Fibroblast of skin of right quadriceps (primary cell): ENCODE measurements at places on chromosomes 7 and 10.

- DNase-seq = peak; percentile 89
Observed at GRCh38 chr10:4519658-4520402, 306.2 kb upstream of the AKR1E2 start.

DNA sequence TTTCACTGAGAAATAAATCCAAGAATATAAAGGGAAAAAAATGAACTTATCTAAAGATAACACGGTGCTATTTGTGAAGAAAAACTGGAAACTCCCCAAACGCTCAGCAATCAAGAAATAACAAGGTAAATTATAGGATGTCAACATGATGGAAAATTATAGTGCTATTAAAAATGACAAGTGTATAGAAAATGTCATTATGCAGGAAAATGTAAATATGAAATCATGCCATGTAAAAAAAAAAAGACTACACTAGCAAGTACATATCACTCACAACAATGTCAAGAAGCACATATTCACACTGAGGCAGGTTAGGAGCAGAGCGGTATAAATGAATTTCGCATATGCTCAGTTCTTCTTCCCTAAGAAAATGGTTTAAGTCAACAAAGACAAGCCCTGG lies 27.7 kb downstream of the KLRG2 start:
- no peak for DNase-seq

DNA sequence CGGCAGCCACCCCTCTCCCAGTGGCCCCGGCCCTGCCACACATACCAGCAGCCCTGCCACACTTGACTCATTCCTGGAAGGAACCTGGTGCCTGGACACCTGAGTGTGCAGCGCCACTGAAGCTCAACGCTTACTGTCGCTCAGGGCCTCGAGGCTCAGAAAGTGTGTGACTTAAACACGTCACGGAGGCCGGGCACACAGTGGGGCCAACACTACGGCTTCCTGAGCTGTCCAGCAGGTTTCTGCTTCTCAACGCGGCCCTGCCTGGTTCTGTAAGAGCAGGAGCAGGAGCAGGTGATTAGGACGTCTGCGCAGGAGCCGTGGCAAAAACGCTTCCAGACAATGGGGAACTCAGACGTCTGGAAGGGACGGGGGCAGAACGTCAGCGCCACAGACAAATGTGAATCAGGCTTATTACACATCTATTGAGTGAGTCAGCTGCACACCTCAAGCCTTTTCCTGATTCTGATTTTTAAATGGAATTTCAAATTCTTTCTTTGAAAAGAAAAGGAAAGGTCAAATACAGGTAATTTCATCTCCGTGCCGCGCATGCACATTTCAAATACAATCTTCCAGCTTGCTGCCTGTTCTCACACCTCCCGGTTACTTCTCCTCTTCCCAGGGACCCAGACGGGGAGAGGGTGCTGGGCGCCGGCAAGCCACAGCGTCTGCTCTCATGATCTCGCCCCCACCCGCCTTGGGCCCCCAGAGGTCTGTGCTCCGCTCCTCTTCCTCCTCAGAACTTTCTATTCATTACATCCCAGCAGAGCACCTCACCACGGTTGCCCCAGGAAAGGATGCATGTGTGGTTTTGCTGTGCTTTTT lies 66.6 kb downstream of the ADARB2 start:
- DNase-seq = no peak

DNA sequence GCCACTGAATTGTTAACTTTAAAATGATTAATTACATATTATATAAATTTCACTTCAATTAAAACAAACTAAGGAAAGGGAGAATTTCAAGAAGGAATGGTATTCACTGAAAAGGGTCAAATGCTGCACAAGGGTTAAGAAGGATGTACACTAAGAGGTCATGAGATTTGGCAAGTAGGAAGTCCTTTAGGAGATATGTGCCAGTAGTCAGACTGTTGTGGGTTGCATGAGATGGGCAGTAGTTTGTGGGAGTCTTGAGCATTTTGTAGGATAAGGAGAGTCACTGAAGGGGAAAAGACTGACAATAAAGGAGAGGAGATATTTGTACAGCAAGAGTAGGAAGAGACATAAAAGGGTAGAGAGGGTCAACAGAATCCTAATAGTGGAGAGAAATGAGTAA lies 12.4 kb upstream of the PTPN12 start:
- DNase-seq = no peak

DNA sequence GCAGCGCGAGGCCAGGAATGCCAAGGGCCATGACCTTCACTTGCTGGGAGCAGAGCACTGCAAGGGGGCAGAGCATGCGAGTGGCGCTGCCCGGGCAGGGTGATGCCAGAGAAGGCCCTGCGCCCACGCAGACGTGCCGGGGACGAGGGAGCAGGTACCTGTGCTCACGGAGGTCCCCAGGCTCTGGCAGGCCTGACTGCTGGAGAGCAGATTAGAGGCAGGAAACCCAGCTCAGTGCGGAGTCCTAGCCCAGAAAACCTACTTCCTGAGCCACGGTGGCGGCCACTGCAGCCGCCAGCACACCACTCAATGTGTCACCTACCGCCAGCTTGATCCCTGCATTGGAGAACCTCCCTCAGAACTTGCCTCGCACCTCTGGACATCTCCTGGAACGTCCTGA lies 148.4 kb downstream of the MAD1L1 start:
- no peak for DNase-seq

GRCh38 chr10:103415581-103415980 lies 19.2 kb downstream of the PDCD11 start:
- DNase-seq = no peak

GRCh38 chr10:84201244-84201606 lies 6.9 kb downstream of the CDHR1 start:
- DNase-seq = no peak

DNA sequence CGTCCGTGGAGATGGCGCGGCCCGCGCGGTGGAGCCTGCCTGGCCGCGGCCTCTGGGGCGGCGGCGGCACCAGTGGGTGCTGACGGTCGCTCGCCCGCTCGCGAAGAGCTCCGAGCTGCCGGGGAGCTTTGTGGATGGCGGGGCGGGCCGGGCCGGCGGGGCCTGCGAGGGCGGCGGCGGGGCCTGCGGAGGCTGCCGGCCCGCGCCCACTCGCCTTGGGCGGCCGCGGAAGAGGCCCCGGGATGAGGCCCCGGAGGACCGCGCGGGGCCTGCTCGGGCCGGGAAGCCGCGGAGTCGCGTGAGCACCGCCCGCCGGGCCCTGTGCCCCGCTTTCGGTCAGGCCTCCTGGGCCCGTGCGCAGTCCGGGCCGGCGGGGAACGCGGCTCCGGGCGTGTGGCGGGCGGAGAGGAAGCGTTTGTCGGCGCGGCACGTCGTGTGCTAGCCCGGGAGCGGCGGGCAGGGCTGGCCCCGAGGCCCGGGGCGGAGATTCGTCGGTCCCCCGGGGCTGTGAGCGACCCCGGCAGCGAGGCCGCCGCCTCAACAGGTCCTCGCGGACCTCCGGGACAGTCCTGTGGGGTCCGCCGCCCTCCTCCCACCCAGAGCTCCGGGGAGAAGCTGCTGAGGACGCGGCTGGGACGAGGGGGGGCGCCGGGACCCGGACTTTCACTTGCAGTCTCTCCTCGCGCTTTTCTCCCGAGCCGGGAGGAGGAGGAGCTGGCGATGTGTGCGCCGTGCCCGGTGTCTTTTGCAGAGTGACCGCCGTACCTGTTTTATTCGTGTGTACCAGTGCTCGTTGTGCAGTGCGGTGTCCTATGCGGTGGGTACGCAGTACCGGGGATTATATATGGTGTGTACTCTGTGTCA lies 578 bp downstream of the ZMYND11 start:
- DNase-seq = peak; percentile 55

- peak; percentile 55 for DNase-seq
Observed at GRCh38 chr10:114925587-114926586, 12.1 kb upstream of the TRUB1 start.

DNA sequence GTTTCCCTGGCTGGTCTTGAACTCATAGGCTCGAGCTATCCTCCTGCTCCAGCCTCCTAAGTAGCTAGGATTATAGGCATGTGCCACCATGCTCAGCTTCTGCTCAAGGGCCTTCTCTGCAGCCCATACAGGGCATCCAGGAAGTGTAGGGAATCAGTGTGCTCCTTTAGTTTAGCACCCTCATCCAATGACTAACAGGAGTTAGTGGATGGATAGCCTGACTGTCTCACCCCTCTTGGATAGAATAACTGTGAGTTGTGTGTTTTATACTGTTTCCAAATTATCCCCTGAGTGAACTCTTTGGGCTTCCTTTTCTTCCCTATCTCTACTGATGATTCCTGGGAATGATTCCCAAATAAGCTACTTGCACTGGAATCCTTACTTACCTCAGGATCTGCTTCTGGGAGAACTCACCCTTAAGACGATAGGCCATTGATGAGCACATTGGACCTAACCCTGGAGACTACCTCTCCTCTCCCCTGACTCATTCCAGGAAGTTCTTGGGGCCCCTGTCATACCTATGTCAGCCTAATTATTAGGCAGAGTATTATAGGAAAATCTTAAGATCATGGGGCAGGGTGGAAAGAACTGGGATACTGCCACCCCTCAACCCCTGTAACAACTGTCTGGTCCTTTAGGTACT lies 18.5 kb downstream of the STRIP2 start:
- DNase-seq = no peak

DNA sequence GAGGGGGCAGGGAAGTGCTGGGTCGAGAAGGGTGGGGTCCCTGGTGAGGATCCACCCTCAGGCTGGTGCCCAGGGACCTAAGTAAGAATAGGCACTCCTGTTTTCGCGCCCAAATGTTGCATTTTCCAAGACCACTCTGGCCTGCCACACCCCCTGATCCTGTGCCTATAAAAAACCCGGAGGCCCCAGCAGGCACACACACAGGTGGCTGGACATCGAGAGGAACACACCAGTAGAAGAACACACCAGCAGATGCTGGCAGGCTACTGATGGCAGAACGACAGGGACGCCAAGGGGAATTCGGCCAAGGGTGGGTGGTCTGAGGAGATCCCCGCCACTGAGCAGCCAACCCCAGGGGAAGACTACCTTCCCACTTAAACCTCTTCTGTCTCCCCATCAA lies 633.9 kb upstream of the POT1 start:
- no peak for DNase-seq

GRCh38 chr10:90378524-90379076 lies 479.2 kb downstream of the HTR7 start:
- DNase-seq = peak; percentile 86

DNA sequence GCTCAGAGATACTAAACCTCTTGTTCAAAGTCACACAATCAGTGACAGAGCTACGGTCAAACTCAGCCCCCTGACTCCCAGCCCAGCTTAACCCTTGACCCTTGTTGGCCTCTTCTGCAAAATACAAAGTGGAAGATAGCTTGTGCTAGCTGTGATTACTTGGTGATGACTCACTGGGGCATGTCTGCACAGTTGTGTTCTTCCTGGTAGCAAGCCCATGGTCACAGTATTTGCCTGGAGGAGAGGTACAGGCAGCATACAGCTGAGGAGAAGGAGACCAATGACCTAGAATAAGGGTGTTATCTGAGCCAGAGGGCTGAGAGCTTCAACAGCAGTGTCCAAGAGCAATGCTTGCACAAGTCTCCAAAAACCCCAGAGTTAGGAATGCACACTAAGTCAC lies 5.7 kb upstream of the HSPA12A start:
- DNase-seq = peak; percentile 29

DNA sequence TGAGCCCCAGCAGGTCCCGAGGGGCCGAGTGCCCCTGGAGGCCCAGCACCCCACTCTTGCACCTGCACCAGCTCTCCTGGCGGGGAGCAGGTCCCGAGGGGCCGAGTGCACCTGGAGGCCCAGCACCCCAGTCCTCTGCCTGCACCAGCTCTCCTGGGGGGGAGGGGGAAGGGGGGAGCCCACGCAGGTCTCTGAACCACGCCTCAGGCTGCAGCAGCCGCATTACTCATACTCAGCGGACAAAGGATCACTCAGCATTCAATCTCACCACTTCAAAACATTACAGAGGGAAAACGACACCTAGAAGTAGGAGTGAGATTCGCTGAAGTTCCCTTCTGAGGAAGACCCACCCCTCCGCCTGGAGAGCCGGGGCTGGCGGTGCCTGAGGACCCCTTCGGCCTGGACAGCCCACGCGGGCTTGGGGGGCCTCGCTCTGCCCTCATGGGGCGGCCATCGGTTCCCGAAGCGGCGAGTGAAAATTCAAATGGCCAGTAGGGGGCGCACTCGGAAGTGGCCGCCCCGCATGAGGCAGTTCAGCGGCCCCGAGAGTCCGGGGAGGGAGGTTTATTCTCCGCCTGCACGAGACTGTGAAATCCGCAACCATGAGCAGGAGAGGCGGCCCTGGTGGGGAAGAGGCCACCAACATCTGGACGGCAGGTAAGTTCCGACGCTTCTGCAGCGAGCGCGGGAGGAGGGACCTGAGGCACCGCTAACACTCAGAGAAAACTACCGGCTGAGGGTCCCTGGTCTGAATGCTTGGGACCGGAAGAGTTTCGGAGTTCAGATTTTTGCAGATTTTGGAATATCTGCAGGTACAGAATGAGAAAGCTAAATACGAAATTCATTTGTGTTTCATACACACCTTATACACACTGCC lies 1.1 kb upstream of the GPER1 start:
- DNase-seq = peak; percentile 49

DNA sequence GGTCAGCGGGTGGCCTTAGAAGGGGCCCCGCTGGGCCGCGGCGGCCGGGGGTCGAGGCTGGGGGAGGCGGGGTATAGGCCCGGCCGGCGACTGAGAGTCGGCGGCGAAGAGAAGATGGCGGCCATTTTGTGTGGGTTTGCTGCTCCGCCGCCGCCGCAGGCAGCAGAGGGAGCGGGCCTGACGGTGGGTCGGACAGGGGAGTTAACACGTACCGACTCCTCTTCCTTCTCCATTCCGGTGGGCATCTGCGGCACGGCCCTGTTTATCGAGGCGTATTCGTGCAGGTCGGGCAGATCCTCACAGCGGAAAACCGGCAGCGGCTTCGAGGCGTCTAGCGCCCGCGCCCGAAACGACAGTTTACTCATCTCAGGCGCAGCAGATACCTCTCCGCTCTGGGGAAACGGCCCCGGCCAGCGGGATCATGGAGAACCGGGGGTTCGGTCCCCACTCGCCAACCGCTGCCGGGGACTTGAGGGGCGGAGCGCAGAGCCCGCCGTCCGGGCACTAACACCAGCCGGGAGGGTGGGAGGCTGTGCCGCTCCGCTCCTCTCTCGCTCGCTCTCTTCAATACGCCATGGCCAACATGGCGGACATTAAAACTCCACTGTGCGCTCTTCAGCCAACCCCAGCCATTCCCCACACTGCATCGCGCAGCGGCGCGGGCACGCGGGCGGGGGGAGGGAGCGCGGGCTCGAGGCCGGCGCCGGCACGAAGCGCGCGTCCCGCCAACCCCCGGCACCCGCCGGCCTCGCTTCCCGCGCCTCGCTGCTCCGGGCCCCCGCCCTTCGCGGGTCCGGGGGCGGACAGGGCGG lies at the start of gene EPC1:
TSS of gene EPC1 (minus strand) at position 608 of the 812 bp plus-strand sequence. CDS start at position 365, 243 bp downstream.
- peak; percentile 91 for DNase-seq

DNA sequence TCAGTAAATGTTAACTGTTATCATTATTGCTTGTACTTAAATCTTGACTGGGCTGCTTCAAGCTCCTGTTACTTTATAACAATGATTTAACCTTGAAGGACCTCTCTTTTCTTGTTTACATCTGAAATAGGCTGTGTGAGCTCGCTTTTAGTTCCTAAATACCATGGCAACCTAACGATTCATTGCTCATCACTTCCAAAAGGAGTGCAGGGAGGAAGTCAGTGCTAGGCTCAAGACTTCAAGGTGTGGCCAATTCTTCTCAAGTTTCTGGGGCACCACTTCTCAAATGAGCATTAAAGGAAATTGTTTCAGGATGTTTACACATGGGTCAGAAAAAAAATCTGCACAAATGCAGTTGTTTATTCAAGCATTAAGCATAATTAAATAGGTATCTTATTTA lies 284.2 kb downstream of the MTERF1 start:
- no peak for DNase-seq
